ENCODE measurements at places on chromosomes 13 and 19.

DNA sequence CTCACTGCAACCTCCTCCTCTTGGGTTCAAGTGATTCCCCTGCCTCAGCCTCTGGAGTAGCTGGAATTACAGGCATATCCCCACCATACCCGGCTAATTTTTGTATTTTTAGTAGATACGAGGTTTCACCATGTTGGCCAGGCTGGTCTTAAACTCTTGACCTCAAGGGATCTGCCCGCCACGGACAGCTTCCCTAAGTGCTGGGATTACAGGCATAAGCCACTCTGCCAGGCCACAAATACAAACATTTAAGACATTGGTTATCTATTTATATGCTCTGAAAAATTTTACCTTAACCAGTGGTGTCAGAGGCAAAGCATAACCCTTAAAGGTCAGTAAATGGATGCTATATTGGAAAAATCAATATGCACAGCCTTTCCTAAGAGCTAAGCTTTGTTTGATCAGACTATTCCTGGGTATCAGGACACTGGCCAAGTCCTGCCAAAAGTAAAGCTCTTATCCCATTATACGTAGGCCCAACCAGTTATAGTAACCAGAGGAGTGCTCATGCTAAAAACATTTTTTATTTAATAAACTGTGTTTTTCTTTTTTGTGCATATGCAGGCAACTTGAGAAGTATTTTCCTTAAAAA, 56.4 kb upstream of the STARD13 start:
- no peak for DNase-seq

DNA sequence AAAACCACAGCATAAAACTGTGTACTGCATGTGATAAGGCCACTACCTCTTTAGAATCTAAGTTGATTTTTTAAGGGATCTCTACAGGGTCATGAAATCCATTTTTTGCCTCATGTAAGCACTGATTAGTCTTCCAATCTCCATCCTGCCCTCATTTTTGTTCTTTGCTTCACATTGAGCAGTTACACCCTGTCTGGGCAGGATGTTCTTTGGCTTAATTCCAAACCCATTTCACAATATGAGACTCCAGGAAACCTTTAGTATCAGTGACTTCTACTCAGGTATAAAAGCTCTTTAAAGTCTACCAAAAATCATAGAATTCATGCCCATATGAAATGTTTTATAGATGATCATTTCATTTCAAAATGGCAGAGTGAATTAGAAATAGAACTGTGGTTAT, 592.6 kb downstream of the TBC1D4 start:
- no peak for DNase-seq

GRCh38 chr19:15332311-15332996, at the start of gene BRD4:
Gene BRD4, minus strand, starts transcription at chr19:15332539. Its CDS starts 59,440 bp downstream, at chr19:15273099.
- DNase-seq: peak; percentile 81

- no peak for DNase-seq
Observed at GRCh38 chr13:99723878-99724277, 222.6 kb downstream of the TM9SF2 start.

- DNase-seq: no peak
Observed at GRCh38 chr13:24141333-24141910, 19.1 kb upstream of the SPATA13 start.

GRCh38 chr19:8489561-8490394, 12.7 kb downstream of the PRAM1 start:
- peak; percentile 58 for DNase-seq

- DNase-seq: no peak
Observed at GRCh38 chr13:113634279-113635047, 23.5 kb downstream of the ATP4B start.

DNA sequence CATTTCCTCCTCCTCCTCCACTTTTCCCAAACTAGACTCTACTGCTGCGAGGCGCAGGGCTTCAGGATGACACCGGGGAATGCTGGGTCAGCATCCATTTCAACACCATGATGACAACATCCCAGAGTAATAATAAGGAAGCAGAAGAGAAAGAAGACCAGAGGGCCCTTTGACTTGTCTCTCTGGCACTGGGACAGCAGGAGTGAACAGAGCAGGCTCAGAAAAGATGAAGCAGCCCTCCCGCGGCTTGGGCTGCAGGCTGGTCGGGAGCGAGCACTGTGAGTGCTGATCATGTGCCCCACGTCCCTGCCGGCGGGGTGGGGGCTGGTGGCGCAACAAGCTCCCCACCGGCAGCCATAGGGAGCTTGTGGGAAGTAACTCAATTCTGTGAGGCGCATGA, 30.5 kb downstream of the RANBP3 start:
- no peak for DNase-seq

GRCh38 chr13:20222553-20222952, 9.6 kb downstream of the GJB6 start:
- DNase-seq: no peak

GRCh38 chr19:39643591-39643990, 12.1 kb upstream of the LGALS16 start:
- no peak for DNase-seq

DNA sequence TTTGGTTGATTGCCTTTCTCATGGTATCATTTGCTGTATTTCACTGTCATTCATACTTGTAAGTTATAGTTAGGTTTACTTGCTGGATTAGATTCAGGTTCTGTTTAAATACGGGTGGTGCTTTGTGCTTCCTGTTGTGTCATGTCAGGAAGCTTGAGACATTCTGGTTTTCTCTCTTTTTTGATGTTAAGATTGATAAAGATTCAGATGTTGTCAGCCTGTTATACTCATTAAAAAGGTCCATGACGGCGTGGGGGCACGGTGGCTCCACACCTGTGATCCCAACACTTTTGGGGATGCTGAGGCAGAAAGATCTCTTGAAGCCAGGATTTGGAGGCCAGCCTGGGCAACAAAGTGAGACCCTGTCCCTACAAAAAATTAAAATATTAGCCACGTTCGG, 45.7 kb downstream of the NAA16 start:
- DNase-seq: no peak

GRCh38 chr19:1068009-1069001, 1.3 kb downstream of the ARHGAP45 start:
- no peak for DNase-seq

DNA sequence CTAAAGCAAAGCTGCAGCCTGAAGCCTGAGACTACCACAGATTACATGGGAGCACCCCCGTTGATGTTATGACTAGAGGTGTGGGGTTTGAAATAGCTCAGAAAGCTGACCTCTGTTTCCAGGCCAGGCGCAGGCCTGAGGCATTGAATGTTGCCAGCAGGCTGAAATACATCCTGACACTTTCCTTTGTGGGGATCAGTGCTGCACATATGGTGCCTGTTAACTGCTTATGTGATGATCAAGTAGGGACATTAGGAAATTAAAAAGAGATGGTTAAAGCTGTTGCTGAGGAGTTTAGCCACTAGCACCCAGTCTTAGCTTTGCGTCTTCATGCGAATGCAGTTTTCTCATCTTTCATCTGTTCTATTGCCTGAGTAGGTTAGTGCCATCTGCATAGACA, 83.2 kb downstream of the CCNA1 start:
- DNase-seq: no peak

GRCh38 chr13:25876247-25876646, 175.6 kb downstream of the SHISA2 start:
- no peak for DNase-seq

DNA sequence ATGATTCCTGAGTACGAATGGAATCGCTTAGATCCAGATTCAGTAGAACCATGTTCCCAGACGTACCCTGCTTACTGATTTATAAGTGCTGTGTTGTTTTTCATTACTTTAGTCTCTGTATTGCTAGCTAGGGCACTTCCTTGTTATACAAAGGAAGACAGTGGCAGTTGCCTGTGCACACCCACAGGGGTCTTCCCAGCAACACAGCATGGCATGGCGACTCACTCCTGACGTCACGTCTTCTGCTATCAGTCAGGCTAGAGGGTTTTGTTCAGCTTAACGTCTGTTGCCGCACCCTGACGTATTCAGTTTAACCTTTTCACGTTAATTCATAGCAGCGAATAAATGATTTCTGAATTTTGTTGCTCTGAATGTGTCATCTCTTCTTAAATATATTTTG, 295.1 kb downstream of the MYO16 start:
- no peak for DNase-seq

DNA sequence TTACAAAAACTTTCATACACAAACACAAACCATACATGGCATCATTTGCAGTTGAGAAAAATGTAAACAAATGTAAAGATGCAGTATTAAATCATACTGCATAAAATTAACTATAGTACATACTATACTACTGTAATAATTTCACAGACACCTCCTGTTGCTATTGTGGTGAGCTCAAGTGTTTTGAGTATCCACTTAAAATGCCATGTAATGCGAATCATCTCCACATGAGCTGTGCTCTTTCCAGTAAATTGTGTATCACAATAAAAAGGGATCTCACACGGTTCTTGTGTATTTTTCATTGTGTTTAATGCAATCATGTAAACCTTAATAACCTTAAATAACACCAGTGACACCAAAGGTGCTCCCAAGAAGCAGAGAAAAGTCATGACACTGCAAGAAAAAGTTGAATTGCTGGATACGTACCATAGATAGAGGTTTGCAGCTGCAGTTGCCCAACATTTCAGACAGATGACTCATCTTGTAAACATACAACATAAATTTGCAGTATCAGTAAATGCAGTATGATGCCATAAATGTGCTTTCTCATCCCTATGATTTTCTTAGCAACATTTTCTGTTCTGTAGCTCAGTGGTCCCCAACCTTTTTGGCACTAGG, 166.6 kb downstream of the RAP2A start:
- DNase-seq: no peak

Measured in GM23338 (cell line).